NCI-H1436 (cell line): ENCODE measurements at places on chromosomes 4 and X.

GRCh38 chr4:835148-836002, 9.4 kb upstream of the CPLX1 start:
- no peak for DNase-seq

DNA sequence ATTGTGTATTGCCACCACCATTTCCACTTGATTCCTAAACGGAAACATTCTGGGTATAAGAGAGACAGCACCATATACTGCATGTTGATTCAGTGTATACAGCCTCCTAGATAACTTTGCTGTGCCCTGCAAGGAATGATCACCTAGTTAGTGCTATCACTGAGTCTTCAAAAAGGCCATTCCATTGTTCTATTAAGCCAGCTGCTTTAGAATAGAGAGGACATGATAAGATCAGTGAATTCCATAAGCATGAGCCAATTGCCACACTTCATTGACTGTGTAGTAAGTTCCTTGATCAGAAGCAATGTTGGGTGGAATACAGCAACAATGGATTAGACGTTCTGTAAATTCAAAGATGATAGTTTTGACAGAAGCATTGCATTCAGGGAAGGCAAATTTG, 1047.3 kb downstream of the PCDH18 start:
- DNase-seq = no peak

DNA sequence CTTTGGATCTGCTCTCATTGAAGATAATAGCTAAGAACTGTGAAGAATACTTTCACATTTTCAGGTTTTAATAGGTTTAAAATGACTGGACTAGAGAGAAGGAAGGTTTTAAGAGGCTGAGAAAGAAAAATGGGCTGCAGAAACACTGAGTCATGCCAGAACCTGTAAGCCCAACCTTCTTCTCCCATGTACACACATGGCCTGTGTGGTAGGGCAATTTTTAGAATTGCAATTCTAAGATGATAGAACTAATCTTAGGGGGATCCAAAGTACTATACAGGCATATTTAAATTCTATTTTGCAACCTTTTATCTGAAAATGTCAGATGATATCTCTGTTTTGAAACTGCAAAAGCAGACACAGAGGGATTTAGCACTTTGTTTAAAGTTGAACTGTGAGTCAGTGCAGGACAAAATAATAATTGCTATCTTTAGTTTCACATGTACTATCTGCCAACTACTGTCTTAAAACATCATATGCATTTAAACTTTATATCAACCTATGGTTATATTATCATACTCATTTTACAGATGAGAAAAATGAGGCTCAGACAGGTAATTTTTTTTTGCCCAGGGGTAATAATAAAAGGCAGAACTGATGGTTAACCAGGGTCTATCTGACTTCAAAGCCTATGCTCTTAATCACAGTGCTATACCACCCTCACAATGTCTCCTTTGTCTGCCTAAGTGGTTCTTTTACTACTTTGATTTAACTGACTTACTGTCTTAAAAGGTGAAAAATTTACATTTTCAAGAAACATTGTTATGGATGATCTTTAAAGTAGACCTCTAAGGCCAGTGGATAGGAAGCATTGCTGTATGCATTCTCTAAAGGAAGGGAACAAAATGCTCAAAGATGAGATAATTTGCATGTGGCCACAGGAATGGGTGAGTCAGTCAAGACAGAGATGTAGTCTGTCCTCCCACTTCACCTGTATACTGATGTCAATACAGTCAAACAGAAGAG, 4.3 kb downstream of the TMPRSS11E start:
- DNase-seq = no peak

- no peak for DNase-seq
Observed at GRCh38 chrX:149759824-149760223, 14.0 kb upstream of the HSFX1 start.

DNA sequence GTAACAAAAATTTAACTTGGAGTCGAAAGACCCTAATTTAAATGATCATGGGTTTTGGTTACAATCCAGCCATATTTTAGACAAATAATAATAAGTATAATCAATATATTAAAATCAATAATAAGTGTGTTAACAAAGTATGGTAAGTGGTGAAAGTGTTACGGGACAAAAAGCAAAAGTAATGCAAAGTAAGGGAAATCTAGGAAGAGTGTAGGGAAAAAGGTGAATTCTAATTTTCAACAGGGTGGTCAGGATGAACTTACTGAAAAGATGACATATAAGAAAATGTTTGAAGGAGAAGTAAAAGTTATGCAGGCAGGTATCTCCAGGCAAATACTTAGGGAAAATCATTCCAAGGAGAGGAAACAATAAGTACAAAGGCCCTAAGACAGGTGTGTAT, 32.3 kb downstream of the STX18 start:
- DNase-seq = no peak

- DNase-seq = no peak
Observed at GRCh38 chrX:154602766-154603437, 16.2 kb downstream of the CTAG1B start.

GRCh38 chr4:106365613-106366012, 3.0 kb downstream of the GIMD1 start:
- no peak for DNase-seq

DNA sequence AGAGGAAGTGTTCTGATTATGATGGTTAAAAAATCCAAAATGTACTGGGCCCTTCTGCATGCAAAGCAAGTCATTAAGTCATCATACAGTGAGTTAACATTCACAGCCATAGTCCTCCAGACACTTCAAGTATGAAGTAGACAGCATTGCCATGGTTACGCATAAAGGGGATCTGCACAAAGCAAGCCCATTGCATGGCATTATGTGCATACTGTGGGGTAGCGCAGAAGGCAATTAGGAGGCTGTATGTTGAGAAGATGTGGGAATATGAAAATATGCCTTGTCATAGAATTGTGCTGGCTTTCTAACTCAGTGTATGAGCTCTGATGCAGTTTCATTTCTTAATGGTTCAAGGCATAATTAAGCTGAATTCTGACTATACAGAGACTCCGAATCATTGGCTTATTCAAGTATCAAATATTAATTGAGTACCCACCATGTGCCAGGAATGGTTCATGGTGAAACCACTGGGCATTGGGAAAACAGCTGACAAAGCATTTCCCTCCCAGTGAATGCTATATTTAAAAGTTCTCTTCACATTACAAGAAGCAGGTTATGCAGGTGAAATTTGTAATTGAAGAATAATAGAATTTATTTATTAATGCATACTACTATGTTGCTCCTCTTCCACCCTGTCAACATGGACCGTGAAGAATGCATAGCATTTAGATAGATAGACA, 588.9 kb downstream of the ZNF674 start:
- peak; percentile 23 for DNase-seq

- DNase-seq = no peak
Observed at GRCh38 chrX:134985479-134985878, 5.3 kb upstream of the SMIM10 start.

DNA sequence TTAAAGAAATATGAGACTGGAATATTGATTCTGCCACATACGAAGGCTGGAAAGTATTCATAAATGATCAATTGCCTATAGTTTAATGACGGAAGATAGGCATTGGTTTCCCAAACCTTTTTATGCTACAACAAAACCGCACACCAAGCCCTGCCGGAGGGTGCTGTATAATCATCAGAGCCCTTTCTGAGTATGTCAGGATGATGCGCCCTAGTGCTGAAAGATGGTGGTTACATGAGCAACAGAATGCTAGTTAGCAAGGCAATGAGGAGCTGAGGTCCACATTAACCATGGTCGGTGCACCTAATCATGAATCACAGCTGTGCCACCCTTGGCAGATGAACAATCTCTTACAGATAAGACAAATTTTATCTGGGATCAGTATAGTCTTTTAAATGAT, 491.1 kb downstream of the PACRGL start:
- DNase-seq = no peak

DNA sequence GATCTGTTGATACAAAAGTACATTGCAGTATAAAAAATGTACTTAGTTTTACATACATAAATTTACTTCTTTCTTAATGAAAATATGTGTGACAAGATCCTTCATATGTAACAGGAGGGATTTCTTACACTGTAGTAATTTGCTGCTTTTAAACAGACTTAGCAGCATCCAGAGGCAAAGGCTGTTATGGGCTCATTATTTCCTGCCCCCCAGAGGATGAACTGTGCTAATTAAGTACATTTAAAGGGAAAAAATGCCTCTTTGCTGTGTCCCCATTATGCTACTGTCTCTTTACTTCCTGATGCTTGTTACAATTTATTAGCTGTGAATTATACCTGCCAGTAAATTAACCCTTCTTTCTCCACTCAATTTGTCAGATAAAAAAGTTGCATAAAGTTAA, 47.1 kb downstream of the NDST3 start:
- DNase-seq = no peak

DNA sequence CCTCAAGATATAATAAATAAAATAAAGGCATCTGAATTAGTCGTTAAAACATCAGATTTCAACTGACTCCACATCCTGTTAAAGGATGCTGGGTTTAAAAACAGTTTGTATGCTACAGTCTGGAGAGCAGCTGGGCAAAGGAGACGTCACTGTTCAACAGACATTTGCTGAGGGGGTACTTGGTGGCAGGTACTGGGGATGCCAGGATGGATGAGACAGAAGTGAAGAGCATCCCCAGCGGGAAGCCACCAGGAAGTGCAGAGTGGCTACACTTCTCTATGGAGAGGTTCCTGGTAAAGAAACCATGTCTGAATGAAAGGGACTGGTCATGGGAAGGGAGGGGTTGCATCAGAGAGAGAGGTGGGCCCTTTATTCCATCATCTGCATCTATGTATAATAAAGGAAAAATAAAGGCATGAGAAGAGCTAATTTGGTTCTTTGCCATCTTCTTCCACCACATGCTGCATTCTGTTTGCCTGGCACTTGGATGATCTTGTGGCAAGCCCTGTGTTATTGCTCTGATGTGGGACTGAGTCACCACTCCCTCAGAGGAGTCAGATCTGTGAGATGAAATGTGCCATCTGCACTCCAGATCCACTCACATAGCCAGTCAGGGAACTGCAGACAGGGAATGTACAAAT, 145.0 kb downstream of the SOWAHB start:
- DNase-seq = no peak

GRCh38 chrX:103155201-103155600, 59.7 kb upstream of the BEX4 start:
- DNase-seq = no peak

DNA sequence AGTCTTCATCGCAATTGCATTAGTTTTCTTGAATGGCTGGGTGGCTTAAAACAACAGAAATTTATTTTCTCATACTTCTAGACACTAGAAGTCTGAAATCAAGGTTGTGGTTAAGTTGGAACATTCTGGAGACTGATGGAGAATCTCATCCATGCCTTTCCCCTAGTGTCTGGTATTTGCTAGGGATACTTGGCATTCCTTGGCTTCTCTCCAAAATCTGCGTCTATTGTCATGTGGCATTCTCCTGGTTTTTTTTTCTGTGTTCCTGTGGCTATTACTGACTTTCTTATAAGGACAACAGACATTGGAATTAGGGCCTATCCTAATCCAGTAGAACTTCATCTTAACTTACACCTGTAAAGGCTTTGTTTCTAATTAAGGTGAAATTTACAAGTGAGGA, 272.8 kb upstream of the EPHA5 start:
- no peak for DNase-seq

- DNase-seq = no peak
Observed at GRCh38 chrX:29851857-29852605, 363.3 kb upstream of the MAGEB2 start.

- DNase-seq = no peak
Observed at GRCh38 chrX:63657821-63658220, 127.2 kb downstream of the ARHGEF9 start.
